ENCODE measurements at places on chromosomes 2 and 18.

DNA sequence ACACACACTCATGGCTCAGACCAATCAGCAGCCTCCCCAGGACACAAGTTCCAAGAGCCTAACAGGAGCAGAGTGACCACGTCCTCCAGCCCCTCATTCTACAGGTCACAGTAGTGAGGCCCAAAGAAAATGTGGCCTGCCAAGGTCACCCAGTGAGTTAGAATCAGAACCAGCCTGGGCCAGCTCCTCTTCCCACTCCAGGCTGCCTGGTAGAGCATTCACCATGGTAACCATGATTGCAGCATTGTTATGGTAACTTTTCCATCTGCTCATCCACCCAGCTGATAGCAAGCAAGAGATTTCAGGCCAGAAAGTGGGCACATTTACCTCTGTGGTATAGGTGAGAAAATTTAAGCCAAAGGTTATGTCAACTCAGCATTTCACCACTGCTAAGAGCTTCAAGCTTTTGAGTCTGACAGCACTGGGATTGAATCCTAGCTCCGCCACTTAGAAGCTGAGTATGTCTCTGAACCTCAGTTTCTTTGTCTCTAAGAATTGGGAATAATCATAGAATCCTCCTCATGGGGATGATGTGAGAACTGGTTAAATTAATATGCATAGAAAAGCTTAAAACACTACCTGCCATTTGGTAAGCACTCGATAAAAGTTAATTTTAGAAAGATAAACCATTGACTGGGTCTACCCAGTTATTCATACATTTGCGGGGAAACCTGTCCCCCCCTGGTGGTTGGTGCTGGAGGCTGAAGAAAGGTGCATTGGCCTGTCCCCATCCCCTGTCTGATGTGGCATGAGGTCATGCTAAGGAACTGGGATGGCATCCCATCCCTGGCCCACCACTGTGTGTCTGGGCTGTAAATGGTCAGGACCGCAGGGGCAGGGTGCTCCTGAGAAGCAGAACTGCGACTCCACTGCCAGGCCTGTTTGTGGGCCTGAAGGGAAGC lies 181.5 kb downstream of the KLHL29 start:
- DNase-seq: no peak

DNA sequence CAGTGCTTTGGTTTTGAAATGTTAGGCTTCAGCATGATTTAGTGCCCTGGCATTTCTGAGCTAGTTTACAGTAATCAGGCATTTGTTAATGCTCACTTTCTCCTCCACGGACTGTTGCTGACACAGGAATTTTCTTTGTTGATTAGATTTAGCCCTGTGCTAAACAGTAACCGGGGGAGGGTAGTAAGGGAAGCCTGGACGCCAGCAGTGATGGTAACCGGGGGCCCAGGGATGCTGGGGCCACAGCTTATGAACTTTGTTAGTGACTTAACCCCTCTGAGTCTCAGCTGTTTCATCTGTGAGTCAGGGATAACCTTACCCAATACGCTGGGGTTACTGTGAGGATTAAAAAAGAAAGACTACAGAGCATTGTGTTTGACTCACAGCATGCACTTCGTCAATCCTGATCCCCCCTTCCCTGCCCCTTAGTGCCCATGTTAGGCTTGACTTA lies 33.5 kb downstream of the KLHL29 start:
- no peak for DNase-seq

- DNase-seq: no peak
These were observed 86.3 kb upstream of the FSHR start for GRCh38 chr2:49240608-49241007.

- no peak for DNase-seq
These were observed 309.5 kb downstream of the KIAA1328 start for GRCh38 chr18:37138456-37138855.

DNA sequence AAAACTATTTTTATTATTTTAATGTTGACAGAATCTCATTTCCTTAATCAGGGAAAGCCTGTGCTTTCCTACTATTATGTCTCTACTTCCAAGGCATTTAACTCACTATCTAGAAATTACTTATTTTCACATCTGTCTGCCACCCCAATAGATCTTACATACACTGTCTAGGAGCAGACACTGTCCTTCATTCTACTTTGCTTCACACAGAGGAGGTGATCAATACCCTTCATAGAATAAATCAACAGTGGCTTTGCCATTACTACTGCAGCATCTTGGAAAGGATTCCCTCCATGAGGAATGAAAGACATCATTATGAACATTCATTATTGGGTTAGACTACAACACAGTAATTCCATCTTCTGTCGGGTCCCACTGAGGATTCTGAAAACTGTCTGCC lies 31.7 kb downstream of the CDH20 start:
- no peak for DNase-seq

DNA sequence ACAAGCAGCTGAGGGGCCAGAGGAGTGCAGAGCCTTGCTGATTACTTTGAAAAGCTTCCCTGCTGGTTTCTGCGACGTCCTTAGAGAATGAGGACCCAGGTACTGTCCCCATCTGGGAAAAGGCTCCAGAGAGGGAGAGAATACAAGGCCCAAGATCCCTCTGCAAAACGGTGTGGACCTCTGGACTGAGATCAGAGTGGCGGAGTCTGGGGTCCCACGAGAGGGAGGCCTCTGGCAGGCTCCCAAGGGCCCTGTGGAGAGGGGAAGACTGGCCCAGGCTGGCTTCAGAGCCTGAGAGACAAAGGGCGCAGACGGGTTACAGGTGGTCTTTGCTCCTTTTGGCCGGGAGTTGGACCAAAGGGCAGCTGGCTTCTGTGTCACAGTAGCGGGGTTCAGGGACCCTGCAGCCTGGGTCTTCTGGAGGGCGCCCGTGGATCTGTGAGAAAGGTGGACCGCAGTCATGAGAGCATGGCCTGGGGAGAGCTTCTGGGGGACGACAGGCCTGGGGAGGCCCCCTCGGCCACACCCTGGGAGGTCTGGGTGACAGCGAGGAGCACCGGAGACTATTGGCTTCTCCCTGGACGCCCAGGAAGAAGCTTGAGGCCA lies 805 bp downstream of the SNORC start:
- DNase-seq: no peak
